ENCODE measurements at places on chromosomes 5 and 9.

- no peak for DNase-seq
Observed at GRCh38 chr5:104998169-104998568, 1435.6 kb upstream of the NUDT12 start.

DNA sequence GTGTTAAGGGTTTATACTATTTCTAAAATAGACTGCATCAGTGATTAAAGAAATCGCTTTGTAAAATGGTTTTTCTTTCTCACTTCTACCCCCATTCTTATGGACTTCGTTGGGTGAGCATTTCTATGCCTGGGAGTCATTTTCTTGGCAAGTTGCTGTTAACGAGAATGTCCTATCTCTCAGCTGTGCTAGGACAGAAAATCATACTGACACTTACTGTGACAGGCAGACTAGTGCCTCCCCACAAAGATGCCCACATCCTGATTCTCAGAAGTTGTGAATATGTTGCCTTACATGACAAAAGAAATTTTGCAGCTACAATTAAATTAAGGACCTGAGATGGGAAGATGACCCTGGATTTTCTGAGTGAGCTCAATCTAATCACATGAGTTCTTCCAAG lies 65.1 kb upstream of the NMUR2 start:
- no peak for DNase-seq

DNA sequence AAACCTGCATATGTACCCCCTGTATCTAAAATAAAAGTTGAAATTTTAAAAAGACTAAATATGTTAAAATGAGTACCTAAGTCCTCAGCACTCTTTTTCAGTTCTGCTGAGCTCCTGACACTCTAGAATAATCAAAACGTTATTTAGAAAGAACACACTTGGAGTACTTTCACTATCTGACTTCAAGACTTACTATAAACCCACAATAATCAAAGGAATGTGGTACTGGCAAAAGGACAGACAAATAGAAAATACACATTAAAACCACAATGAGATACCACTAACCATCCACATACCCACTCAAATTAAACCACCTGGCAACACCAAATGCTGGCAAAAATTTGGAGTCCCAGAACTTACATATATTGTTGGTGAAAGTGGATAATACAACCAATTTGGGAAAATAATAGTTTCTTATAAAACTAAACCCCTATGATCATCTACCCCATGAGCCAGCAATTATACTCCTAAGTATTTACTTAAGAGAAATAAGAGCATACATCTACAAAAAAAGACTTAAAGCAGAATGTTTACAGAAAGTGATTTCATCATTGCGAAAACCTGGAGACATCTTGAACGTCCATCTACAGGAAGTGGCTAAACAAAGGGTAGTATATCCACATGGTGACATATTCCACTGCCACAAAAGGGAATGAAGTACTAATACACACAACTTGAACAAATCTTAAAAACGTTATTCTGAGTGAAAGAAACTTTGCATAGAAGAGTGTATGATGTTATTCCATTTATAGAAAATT lies 12.8 kb upstream of the PRSS3 start:
- DNase-seq, result no peak

DNA sequence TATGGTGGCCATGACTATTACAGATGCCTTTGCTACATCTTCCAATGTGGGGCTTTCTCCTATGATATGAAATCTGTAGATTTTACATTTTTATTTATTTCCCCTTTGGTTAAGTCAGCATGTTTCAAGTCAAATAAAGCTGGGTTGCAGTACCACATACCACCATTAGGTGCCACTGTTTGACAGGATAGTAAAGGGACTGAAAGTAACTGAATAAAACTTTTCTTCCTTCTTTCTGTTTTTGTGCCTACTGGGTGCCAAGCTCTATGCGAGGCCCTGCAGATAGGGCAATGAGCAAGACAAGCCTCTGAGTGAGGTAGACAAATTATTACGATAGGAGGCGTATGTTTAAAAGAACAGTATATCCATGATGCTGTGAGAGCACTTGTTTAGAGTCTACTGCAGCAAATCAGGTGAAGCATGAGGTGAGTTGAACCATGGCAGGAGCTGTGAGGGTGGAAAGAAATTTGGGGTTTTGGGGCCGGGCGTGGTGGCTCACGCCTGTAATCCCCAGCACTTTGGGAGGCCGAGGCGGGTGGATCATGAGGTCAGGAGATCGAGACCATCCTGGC lies 64.8 kb downstream of the GDNF start:
- DNase-seq, result no peak

Data from CD4-positive, alpha-beta T cell treated with Interleukin-6 at 100 ng/mL for 8 hours (primary cell).